ENCODE measurements at places on chromosomes 13 and 19.
A peak's percentile ranks its signal among the peaks of the same experiment; 100 is the strongest.

DNA sequence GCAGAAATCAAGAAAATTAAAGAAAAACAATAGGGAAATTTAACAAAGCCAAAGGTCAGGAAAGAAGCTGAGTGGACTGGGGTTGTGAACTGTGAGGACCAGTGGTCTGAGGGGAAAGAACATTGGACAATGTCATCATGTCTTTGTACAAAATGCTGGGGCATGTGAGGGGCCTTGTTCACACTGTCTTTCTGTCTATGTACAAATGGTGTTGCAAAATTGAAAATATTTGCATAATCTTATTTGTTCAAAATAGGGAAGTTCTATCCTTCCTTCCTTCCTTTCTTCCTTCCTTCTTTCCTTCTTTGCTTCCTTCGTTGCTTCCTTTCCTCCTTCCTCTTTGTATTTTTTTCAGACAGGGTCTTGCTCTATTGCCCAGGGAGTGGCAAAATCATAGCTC lies 79.2 kb upstream of the SCEL start:
- no peak for DNase-seq

GRCh38 chr19:13172346-13173138 lies 22.3 kb downstream of the IER2 start:
- DNase-seq, result peak; percentile 92

- no peak for DNase-seq
Observed at GRCh38 chr13:24747248-24748060, 16.5 kb upstream of the RNF17 start.

DNA sequence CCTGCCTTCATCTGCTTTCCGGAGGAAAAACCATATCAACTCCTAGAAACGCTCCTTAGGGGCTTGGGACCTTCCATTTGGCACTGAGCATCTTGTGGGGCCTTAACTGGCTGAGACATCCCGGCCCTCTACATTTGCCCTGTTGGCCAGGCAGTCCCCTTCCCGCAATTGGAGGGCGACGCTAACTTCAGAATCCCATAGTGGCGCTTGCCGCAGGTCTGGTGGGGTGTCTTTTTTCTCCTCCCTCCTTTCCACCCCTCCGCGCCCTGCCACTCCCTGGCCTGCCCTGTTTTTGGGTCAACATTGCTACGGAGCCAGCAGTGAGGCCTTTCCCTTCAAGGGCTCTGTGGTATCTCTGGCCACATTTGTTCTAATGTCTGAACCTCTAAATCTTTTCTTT lies 13.6 kb upstream of the CRTC1 start:
- no peak for DNase-seq

DNA sequence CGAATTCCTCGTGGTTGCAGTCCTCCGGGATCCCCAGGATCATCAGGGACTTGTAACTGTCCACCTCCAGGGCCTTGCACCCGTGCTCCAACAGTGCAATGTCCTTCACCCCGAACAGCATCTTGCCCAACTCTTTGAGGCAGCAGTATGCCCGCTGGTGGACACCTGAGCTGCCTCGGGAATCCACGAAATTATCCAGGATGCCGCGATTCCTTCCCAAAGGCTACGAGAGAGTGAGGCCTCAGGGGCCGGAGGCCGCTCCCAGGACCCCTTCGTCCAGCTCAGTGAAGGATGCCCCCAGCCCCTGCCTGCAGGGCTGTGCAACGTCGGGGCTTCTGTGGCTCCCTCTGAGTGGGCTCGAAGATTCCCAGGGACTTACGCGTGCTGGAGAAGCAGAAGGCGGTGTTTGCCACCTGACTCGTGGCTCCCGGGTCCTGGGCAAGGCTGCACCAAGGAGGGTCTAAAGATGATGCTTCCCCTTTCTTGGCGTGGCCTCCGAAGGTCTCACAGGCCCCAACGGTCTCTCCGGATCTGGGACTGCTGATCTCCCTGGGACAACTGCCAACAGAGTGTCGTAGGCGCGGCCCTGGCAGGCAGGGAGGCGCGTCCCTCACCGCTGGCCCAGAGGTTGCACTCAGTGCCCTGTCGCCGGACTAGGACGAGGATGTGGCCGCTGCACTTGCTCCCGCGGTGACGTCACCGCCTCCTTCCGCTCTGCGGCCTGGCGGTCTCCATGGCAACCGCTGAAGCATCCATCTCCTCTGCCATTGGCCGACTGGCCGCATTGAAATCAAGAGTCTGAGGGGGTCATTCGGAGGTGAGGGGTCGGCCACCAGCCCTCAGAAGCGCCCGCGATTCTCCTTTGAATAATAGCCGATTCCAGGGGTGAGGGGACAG lies at the start of gene PNMA8C:
Gene PNMA8C (minus strand): TSS at position 698 of the 897 bp plus-strand sequence. CDS start 577 bp downstream, at position 121.
- peak; percentile 77 for DNase-seq

DNA sequence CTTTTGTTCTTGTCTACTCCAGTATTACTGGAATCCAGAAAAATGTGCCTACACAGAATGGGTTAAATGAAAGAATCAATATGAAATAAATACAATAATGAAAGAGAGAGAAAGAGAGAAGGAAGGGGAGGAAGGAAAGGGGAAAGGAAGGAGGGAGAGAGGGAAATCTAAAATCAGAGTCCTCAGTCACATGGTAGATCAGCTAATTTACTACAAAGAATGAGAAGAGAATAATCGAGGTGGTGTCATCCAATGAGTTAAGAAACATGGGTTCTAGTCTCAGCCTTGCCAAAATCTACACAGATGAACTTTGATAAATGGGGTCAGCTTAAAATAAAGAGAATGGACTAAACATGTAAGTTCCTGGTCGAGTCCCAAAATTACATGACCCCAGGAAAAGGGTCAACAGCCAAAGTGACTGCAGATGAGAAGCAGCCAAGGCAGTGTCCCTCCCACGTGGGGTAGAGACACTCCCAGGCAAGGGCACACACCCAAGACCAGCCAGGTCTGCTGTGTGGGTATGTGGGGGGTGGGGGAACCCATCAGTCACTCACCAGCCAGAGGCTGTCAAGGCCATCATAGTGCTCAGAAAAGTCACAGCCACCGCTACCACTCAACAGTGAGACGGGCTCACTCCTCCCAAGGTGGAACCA lies 103.6 kb downstream of the STK24 start:
- no peak for DNase-seq

DNA sequence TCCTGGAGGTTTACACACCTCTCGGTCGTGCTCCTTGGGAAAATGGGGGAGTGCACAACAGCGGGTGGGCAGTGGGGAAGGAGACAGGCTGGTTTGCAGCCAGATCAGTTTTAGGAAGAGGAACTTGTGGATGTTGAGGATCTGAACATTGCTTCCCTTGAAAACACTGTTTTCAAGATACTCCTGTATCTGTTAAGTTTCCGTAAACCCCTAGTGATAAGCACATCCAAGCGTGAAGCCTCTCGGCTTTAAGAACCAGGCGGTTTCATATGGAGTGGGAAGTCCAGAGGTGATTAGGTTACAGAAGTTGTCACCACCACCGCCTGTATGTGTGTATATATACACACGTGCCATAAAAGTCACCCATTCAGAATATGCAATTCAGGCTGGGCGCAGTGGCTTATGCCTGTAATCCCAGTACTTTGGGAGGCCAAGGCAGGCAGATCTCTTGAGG lies 47.4 kb downstream of the SIPA1L3 start:
- DNase-seq, result peak; percentile 21

GRCh38 chr13:84279166-84279565 lies 396.9 kb upstream of the SLITRK1 start:
- DNase-seq, result no peak

GRCh38 chr13:56378566-56378965 lies 762.2 kb upstream of the PRR20A start:
- DNase-seq, result no peak

GRCh38 chr19:47419030-47419783 lies at the start of gene MEIS3:
MEIS3 (minus strand) TSS chr19:47419527; CDS start chr19:47419081, 446 bp downstream.
- DNase-seq, result no peak

DNA sequence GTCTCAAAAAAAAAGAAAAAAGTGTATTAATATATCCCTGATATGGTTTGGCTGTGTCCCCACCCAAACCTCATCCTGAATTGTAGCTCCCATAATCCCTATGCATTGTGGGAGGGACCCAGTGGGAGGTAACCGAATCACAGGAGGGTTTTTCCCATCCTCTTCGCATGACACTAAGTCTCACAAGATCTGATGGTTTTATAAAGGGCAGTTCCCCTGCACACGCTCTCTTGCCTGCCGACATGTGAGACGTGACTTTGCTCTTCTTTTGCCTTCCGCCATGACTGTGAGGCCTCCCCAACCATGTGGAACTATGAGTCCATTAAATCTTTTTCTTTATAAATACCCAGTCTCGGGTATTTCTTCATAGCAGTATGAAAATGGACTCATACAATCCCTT lies 17.7 kb downstream of the STK24 start:
- no peak for DNase-seq

DNA sequence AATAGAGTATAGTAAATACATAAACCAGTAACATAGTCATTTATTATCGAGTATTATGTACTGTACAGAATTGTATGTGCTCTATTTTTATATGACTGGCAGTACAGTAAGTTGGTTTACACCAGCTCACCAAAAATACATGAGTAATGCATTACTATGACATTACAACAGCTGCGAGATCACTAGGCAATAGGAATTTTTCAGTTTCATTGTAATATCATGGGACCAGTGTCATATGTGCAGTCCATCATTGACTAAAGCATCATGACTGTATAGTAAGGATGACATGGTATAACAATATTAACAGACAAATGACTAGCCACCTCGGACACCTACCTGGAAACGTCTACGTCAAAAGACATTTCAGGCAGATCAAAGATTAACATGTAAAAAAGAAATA lies 33.6 kb downstream of the ATP7B start:
- no peak for DNase-seq

DNA sequence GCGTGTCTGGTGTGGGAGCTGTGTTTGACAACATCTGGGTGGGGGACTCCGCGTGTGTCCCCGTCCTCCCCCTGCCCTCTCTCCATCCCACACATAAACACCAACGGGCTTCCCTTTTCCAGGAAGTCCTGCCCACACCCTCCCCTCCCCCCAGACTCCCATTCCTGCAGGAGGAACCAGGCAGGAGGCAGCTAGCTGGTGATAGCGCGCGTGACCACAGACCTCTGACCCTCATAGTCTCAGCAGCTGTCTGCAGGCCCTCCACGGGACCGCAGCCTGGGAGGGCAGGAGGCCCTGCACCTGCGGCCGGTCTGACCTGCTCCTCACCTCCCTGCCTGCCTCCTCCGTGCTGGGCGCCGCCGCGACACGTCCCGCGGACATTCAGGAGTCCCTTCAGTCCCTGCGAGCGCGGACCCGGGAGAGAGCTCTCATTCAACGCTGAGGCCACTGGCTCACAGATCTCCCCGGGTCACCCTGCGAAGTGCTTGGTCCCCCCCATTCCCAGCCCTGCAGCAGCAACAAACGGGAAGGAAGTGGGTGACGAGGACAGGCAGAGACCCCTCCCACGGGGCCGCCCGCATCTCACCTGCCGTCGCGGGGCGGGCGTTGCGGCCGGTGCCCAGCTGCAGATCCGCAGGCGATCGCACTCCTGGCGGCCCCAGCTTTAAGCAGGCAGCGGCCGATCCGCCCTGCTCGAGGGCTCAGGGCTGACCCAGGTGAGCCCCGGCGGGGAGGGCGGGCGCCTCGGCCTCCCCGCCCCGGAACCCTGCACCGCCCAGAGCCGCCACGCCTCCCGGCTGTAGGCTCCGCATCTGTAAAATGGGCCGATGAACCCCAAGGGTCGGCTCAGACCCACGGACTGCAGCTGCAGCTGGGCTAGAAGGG lies 1.1 kb upstream of the ACP5 start:
- peak; percentile 80 for DNase-seq

DNA sequence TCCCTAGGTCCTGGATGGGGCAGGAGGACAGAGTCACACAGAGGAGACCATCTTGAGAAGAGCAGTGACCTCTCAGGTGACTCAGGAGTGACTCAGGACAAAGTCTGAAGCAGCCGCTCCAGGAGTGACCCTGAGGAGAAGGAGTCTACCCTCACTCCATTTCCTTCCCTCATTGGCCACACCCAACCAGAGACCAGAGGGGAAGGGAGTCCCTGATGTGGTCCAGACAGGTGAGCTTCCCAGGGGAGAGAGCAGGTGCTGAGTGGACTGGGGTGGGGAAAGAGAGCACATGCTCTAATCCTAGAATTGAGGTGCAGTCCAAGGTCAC lies 75.5 kb upstream of the MEDAG start:
- no peak for DNase-seq

DNA sequence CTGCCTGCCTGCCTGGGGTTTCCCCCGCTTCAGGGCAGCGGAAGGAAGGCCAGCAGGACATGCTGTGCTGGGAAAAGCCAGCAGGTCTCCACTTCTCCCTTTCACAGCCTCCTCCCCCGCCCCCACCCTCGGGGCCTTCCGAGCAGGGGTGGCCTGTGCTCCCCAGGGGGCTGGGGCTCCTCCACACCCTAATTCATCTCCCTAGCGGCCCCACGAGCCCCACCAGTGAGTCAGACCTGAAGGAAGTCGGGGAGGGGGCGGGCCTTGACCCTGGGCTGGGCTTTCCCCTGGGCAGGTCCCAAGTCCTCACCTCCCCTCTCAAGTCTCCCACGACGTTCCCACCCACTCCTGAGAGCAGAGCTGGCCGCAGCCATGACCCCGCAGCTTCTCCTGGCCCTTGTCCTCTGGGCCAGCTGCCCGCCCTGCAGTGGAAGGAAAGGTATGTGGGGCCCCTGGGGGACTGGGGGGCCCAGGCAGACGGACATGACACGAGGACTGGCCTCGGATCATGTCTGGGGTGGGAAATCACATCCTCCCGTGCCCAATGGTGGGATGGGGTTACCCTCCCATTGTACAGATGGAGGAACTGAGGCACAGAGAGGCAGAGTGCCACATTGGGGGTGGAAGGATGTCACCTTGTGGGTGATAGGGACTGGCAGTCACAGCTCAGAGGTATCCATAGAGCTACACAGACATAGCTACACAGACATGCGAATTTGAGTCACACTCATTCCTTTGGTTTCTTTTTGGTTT lies at the start of gene EBI3:
Gene EBI3 (plus strand): TSS at position 345 of the 753 bp plus-strand sequence. CDS start 28 bp downstream, at position 373.
- DNase-seq, result peak; percentile 82

Measured in activated effector memory CD4-positive, alpha-beta T cell treated with anti-CD3 and anti-CD28 coated beads, Interleukin-2, amount 50 U/mL, for 16 hours (primary cell).